ENCODE measurements at places on chromosomes 2 and 18.

GRCh38 chr2:168798076-168798887 lies 4.2 kb upstream of the NOSTRIN start:
- no peak for DNase-seq

GRCh38 chr2:136029149-136029548 lies 43.7 kb upstream of the DARS1 start:
- no peak for DNase-seq

DNA sequence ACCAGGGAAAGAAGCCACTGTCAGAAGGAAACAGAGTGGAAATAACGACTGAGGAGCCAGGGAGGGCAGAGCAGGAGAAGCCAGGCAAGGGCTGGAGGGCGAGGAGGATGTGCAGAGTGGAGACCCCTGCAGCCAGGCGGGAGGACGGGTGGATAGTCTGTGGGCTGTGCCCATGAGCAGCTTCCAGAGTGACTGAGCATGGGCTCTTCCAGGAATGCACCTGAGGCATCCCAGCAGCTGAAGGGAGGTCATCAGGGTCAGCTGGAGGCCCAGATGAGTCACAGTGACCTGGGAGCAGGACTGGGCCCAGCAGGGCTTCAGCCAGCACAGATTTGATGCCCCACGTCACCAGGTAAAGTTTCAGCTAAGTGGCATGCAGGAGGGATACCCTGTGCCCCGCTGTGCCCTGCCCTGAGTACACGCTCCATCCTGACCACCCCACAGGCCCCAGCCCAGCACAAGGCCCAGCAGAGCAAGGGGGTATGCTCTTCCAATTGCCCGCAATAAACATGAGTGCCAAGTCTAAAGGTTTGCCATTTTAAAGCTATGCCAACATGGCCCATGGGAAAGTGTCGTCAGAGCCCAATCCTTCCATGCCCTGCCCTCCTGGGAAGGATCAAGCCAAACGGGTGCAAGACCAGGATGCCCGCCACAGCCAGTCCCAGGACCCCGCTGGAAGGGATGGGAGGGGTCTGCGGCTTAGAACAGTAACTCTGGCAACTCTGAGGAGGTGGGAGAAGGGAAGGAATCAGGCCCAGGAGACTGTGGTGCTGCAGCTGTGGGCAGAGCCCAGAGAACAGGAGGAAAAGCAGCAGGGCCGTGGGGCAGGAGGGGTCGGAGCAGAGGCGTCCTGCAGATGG lies 85.7 kb downstream of the SEPTIN10 start:
- no peak for DNase-seq

DNA sequence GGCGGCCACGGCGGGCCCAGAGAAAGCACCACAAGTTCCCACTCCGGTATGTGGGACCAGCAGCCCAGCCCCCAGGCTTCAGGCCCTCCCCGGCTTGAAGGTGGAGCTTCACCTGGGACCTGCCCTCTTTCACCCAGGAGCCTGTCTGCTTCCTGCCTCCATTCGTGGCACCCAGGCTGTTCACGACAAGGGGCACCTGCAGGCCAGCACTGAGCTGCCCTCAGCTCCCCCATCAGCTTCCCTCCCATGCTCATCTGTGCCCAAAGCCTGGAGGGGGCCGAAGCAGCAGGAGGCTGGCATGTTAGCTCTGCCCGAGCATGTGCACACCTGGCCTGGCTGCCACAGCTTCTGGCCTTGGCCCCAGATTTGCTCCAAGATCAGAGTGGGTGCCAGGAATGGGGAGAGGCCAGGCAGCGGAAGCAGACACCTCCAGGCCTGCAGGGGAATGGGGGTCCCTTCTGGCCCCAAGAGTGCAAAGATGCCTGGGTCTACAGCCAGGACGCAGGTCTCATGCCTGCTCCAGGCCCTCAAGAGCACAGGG lies 312.4 kb upstream of the SYT4 start:
- no peak for DNase-seq

- no peak for DNase-seq
These were observed 44.3 kb downstream of the MFSD6 start for GRCh38 chr2:190452433-190452832.

DNA sequence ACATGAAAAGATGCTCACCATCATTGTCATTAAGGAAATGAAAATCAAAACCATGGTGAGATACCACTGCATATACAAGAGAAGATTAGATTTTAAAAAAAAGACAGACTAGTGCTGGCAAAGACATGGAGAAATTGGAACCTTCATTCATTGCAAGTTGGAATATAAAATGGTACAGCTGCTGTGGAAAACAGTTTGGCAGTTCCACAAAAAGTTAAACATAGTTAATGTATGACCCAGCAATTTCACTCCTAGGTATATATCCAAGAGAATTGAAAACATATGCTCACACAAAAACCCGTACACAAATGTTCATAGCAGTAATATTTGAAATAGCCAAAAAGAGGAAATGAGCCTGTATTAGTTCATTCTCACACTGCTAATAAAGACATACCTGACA lies 33.7 kb upstream of the MBOAT2 start:
- no peak for DNase-seq

- no peak for DNase-seq
These were observed 14.2 kb upstream of the TRAF3IP1 start for GRCh38 chr2:238305965-238306671.

DNA sequence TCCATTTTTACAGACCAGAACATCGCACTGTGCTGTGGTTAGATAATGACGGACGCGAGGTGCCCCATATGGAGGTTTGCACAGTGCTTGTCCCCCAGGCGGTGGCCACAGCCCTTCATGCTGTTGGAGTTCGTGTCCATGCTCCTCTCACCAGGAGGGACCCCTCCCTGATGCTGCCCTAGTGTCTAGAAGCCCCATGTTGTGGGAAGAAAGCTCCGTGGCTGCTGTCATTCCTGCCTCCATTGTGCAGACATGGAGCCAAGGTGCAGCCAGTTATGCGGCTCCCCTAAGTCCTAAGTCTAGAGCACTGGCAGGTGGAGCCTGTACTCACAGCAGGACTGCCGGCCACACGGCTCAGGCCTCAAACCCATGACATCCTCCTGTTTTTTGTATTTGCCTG lies 464.9 kb downstream of the EIPR1 start:
- DNase-seq = no peak

Measured in cortex of kidney (tissue), 1 donor.